Calu3 (cell line): ENCODE measurements at places on chromosomes 4 and X. TPM values are rescaled to one million over a fixed set of nuclear protein-coding genes. Genes with fewer than 3 reads are reported as not detected.

DNA sequence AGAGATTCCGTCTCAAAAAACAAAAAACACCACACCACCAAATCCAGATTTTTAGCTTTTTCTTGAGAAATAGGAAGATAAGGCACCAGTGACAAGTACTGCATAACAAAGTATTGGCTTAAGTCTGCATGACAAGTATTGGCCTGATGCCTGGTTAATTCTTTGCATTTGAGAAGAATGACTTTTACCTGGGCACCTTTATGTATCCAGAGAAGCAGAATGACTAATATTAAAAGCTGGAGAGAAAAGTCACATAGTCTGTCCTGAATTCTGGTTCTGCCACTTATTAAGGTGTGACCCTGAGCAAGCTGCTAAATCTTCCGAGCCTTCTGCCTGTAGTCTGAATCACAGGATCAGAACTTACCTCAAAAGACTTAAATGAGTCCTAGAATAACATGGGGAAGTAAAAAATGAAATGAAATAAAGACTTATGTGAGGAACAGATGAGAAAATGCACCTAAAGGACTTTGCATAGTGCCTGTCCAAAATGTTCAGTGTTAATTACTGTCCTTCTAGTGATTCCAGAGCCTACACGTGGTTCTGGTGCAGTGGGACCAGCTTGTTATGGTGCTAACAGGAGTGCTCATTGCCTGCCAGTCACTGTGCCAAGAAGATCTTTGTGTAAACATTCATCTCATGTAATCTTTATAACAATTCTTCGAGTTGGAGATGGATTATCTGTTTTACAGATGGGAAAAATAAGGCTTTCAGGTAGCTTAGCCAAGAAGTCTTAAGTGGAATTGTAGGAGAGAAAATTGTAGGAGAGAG is 31.6 kb downstream of the UGDH start:
- no peak overlapping the region for H3K4me3 ChIP-seq
- peaks cover 7% of the 10 kb centered on the region for H3K4me1 ChIP-seq
- DNase-seq, result no peak
- H3K27ac ChIP-seq, result no peak overlapping the region

DNA sequence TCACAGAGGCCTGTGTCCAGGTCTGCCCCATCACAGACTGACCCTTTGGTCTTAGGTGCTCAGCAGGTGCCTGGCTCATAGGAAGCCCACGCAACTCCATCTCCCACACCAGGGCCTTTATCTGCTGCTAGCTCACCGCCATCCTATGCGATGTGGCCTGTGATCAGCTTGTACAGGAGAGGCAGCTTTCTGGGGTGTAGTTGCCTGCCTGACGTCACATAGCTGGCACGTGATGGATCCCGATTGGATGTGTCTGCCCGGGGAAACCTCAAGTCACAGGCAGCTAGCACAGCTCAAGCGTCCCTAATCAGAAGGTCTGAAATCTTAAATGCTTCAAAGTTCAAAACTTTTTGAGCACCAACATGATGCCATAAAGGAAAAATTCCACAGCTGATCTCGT is 41.2 kb upstream of the CLDN34 start:
- H3K4me3 ChIP-seq, result no peak overlapping the region
- H3K27me3 ChIP-seq, result no peaks in the 10 kb centered on the region
- no peaks in the 10 kb centered on the region for H3K4me1 ChIP-seq

Gene XAGE2
- total RNA-seq, result not detected in 2 replicates

GRCh38 chrX:122546269-122546668 is 637.8 kb upstream of the GRIA3 start:
- no peaks in the 10 kb centered on the region for H3K27me3 ChIP-seq
- no peak for DNase-seq
- H3K4me3 ChIP-seq, result no peak overlapping the region
- H3K36me3 ChIP-seq, result no peaks in the 10 kb centered on the region

Gene MAGED4B
- 8.7 and 13.6 TPM in 2 replicates for total RNA-seq

DNA sequence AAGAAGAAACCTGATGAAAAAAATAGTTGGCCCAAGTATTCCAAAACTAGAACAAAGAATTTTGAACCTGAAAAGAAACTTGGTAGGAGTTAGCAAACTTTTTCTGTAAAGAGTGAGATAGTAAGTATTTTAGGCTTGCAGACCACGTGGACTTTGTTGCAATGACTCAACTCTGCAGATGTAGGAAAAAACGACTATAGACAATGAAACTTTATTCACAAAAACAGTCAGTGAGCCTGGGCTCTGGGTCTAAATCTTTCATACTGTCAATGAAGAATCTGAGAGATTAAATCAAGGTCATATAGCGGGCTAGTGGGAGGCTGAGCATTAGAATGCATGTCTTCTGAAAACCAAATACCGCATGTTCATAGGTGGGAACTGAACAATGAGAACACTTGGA is 23.0 kb downstream of the SH3D19 start:
- H3K4me1 ChIP-seq, result no peaks in the 10 kb centered on the region
- no peaks in the 10 kb centered on the region for H3K36me3 ChIP-seq
- H3K27ac ChIP-seq, result no peak overlapping the region
- H3K4me3 ChIP-seq, result no peak overlapping the region
